ENCODE measurements at places on chromosomes 1 and 21.

DNA sequence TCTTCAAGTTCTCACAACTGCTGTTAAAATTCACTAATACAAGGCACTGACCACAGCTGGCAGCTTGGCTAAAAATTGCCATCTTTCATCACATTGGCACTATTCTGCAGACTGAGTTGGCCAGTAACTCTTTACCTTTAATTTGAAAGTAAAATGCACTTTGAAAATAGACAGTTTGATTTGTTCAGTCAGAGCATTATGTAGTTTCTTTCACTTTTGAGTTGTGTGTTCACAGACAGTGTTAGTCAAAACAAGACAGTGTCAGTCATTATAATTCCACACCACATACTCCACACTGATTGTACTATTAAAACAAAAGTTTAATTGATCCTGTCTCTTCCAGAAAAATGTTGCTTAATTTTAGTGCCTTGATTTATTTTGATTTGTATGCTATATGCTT, 160.7 kb downstream of the SDCCAG8 start:
- DNase-seq: no peak

- no peak for DNase-seq
Measured at GRCh38 chr1:59674595-59674994, 140.2 kb upstream of the HOOK1 start.

- no peak for DNase-seq
Measured at GRCh38 chr21:41328660-41329607, 12.3 kb downstream of the FAM3B start.

- no peak for DNase-seq
Measured at GRCh38 chr1:203360547-203361185, 9.7 kb upstream of the FMOD start.

GRCh38 chr1:156226116-156226538, 13.3 kb downstream of the PMF1 start:
- no peak for DNase-seq

GRCh38 chr1:54358503-54359168, 47.6 kb downstream of the SSBP3 start:
- no peak for DNase-seq

- DNase-seq: no peak
Measured at GRCh38 chr1:22922640-22923039, 50.0 kb downstream of the LACTBL1 start.

- no peak for DNase-seq
Measured at GRCh38 chr1:108729481-108729880, 16.8 kb downstream of the FNDC7 start.

GRCh38 chr1:30541721-30542485, 181.5 kb downstream of the MATN1 start:
- no peak for DNase-seq

DNA sequence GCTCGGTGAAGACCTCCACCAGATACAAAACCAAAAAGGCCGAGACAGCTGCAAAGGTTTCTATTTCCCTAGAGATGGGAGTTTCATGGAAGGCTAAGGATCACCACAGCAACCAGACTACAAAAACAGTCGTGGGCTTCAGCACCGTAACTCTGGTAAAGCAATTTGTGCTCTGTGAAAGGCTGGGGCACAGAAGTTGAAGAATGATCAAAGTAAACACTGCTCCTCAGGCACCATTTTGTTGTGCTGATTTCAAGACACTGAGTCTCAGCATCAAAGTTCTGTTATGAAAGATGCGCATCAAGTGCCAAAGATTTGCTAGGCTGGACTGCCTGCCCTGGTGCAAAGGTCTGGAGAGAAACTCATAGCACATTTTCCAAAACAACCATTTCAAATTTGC, 116.2 kb downstream of the TGFBR3 start:
- no peak for DNase-seq

- no peak for DNase-seq
Measured at GRCh38 chr1:179817789-179818188, 59.8 kb downstream of the TOR1AIP2 start.

DNA sequence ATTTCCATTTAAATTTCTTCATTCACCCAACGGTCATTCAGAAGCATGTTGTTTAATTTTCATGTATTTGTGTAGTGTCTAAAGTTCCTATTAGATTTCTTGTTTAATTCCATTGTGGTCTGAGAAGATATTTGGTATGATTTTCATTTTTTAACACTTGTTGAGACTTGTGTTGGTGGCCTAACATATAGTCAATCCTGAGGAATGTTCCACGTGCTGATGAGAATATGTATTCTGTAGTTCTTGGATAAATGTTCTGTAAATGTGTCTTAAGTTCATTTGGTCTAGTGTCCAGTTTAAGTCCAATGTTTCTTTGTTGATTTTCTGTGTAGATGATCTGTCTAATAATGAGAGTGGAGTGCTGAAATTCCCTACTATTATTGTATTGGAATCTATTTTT, 22.7 kb upstream of the LCE5A start:
- DNase-seq: no peak

GRCh38 chr1:170027760-170028159, 46.7 kb downstream of the KIFAP3 start:
- DNase-seq: no peak

- peak; percentile 31 for DNase-seq
Measured at GRCh38 chr1:165844114-165844798, 16.8 kb downstream of the UCK2 start.

DNA sequence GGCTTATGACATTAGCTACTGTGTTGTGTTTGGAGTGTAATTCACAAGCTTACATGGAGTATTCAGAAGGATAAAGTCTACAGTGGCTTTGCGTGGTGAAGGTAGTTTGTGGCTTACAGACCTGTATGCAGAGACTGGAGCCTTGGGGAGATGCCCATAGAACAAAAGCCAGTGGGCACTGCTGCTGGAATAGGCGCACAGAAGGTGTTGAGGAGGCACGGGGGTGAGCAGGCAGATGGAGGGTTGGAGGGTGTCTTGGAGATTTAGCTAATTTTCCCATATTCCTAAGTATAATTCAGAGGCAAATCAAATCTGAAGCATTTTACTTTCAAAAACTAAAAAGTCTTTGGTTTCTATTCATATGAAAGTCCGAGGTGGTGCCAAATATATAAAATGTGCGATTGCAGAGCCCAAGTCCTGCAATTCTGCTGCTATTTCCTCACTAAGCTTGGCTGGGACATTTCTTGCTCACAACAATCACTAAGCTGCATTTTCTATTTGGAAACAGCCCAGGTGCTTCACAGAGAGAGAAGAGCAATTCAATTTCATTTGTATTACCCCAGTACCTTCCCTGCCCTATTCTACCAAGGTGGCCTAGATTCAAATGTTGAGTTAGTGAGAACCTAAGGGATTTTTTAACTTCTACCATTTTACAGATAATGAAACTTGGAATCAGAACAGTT, 48.5 kb downstream of the FH start:
- no peak for DNase-seq

DNA sequence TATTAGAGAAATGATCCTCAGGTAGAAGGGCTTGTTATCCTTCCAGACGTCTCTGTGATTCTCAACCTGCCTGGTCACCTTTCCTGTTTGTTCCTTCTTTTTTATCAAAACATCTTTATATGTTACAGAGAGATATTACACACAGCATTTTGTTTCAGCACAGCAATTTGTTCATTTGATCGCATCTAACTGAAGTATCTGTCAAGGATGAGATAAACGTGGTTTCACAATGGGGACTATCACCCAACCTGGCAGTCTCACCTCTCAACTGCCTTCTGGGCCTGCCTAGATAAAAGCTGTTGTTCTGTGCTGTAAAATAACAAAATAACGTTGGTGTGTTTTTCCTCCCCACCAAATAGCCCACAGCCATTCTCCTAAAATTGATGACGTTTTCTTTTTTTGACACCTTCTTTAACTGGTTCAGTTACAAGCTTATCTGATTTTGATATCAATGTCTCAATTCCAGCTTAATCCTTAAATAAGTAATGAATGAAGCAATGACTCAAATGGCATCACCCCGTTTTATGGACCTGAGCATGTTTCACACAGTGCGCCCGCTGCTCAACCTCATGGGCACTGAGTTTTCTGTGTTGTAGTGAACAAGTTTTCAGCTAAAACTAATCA, 367.9 kb upstream of the RUNX1 start:
- no peak for DNase-seq

DNA sequence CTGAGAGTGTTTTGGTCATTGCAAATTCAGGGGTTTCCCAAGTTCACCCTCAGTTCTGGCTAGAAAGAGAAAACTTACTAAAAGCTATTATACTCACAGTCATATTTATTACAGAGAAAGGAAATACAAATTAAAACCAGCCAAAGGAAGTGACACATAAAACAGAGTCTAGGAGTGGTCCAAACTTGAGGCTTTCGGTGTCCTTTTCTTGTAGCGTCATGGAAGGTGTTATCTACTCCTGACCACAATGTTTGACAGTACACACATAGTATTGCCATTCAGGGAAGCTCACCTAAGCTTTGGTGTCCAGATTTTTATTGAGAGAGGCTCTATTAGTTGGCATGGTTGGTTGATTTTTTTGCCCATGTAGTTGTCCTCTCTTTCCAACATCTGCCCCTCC, 59.0 kb downstream of the SLC35A3 start:
- no peak for DNase-seq

DNA sequence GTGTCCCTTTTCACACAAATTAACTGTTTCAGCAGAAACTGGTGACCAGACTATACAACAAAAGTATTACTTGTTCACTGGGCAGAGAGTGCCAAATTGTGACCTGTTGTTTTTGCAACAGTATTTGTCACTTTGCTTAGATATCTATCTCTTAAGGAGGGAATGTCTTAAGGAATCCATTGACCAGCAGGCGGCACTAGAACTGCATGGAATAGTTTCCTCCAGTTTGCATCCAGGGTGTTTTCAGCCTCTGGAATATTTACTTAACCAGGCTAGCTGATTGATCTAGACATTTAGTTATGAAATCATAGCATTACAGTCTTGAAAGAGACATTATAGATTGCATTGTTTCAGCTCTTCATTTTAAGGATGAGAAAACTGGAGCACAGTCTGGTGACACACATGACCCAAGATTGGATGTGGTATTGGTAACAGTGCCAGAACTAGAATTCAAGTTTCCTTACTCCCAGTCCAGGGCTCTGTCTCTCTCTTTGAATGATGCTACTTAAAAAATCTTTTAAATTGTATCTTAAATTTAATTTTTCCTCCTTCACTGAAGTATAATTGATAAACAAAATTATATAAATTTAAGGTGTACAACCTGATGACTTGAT, 16.9 kb downstream of the RPTN start:
- DNase-seq: no peak

All from putamen (tissue), 1 donor.